ENCODE measurements at places on chromosomes 5 and 9. TPM values are rescaled to one million over a fixed set of nuclear protein-coding genes. Genes with fewer than 3 reads are reported as not detected.

- no peak for DNase-seq
- no peaks in the 10 kb centered on the region for H3K27me3 ChIP-seq
- H3K4me1 ChIP-seq = no peaks in the 10 kb centered on the region
- no peak overlapping the region for H3K27ac ChIP-seq
- H3K4me3 ChIP-seq = no peak overlapping the region
- no peaks in the 10 kb centered on the region for H3K36me3 ChIP-seq
Observed at GRCh38 chr5:143550986-143551630, 147.6 kb upstream of the NR3C1 start.

Gene ZNF79
- total RNA-seq = 6.3 TPM

DNA sequence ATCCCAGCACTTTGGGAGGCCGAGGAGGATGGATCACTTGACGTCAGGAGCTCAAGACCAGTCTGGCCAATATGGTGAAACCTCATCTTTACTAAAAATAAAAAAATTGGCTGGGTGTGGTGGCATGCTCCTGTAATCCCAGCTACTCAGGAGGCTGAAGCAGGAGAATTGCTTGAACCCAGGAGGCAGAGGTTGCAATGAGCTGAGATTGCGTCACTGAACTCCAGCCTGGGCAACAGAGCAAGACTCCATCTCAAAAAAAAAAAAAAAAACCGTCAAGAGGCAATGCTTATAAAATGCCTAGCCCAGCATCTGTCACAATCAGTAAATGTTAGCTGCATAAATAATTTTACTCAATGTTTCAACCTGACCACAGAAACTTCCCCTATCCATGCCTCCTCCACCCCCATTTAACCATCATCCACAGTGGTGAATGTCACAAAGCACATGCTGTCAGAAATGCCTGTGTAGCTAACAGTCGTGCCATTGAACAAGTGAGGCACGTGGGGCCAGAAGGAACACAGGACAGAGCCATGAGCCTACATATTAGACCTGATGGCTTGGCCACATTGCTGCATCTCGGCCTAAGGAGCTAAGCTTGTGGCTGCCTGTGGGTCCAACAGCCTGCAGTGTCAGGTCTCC is 16.8 kb upstream of the TCOF1 start:
- no peak for DNase-seq
- H3K27ac ChIP-seq = no peak overlapping the region
- no peak overlapping the region for H3K4me3 ChIP-seq
- no peaks in the 10 kb centered on the region for H3K36me3 ChIP-seq

- H3K27me3 ChIP-seq = no peaks in the 10 kb centered on the region
- H3K27ac ChIP-seq = no peak overlapping the region
- H3K36me3 ChIP-seq = no peaks in the 10 kb centered on the region
- no peak for DNase-seq
- H3K4me1 ChIP-seq = no peaks in the 10 kb centered on the region
- H3K4me3 ChIP-seq = no peak overlapping the region
Observed at GRCh38 chr5:65197531-65198455, 283.9 kb downstream of the ADAMTS6 start.

Gene VLDLR
- 46.3 TPM for total RNA-seq

- no peaks in the 10 kb centered on the region for H3K4me1 ChIP-seq
- no peak overlapping the region for H3K27ac ChIP-seq
- no peaks in the 10 kb centered on the region for H3K27me3 ChIP-seq
- peak; percentile 60 for DNase-seq
- no peak overlapping the region for H3K4me3 ChIP-seq
Observed at GRCh38 chr9:126763130-126763764, 41.6 kb upstream of the ZBTB43 start.

Gene DROSHA
- total RNA-seq = 82.3 TPM

DNA sequence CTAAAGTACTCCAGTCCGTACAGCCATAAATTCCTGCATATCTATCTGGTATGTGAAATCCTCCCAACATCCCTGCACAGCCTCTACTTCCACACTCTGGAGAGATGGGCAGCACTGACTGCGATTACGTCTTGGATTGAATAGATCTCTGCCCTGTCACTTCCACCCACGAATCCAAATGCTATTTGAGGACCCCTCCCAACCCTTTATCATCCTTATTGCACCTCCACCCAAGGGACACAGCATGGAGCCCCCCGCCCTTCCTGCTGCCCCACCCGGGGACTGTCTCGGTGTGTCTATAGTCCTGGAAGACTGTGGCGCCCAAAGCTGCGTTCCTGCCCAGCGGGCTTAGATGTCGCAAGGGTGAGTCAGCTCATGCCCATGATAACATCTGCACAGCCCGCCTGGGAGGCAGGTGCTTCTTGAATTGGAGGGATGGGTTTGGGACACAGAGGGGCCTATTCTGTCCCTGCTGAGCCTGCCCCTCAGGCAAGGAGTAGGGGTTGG is 105.7 kb upstream of the HAND1 start:
- H3K4me1 ChIP-seq = no peaks in the 10 kb centered on the region
- no peak overlapping the region for H3K4me3 ChIP-seq
- H3K27me3 ChIP-seq = no peaks in the 10 kb centered on the region
